Endothelial cell (in vitro differentiated cells): ENCODE measurements at places on chromosomes 3 and 15.
A peak's percentile ranks its signal among the peaks of the same experiment; 100 is the strongest.

- DNase-seq = peak; percentile 49
Measured at GRCh38 chr3:72665701-72666446, 182.4 kb downstream of the SHQ1 start.

DNA sequence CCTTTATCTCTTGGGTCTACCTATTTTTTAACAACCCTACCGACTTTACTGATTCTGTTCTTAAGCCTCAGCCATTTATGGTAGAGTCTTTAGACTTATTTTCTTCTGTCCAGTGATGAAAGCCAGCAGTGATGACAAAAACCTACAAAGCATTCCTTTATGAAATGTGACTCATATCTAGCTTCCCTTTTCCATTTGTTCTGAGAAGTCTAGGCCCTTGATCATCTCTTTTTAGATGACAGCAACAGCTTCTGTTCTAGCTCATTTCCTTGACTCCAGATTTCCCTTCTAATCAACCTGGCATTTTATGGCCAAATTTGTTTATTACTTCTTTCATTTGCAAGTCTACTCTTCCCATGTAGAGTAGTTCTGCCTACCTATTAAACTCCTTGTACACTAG is 36.1 kb downstream of the CFAP44 start:
- DNase-seq = no peak

- DNase-seq = no peak
Measured at GRCh38 chr3:191131305-191131704, 67.7 kb upstream of the OSTN start.

DNA sequence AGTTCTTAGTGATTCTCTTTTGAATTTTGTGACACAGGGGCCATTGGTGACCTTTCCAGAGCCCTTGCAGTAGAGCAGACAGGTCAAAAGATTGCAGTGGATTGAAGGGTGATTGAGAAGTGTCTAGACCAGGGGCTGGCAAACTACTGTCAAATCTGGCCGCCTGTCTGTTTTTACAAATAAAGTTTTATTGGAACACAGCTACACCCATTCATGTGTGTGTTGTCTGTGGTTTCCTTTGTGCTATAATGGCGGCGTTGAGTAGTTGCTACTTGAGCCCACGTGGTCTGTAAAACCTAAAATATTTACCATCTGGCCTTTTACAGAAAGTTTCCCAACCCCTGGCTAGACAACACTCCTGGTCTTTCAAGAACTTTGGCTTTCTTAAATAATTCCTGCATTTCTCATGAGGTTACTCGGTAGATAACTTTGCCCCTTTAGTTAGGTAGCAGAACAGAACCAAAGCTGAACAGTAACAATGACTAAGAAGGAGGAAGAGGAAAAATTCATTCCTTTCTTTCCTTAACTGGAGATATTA is 265.1 kb upstream of the NR2E3 start:
- no peak for DNase-seq

DNA sequence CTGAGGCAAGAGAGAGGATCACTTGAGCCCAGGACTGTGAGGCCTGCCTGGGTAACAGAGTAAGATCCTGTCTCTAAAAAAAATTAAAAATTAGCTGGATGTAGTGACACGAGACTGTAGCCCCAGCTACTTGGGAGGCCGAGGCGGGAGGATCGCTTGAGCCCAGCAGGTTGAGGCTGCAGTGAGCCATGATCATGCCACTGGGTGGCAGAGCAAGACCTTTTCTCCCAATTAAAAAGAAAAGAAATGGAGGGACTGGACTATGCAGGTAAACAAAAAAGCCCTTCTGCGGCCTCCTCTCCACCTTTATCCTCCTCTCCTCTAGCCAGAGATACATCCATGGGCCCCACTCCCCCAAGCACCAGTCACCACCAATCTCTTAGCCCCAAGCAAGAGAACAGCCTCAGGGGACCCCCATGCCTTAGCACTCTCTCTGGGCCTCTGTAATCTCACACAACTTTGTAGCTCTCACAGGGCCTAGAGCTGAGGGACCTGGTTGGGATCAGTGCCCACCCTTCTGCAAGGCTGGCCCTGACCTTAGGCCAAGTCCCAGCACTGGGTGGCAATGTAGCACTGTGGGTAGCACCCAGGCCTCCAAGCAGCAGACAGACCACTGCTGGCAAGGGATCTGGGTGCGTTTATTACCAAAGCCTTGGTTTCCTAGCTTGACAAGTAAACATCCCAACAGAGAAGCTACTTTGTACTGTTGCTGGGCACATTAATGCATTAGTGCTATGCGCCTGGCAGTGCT is 43.4 kb downstream of the FAM174B start:
- DNase-seq = no peak

- no peak for DNase-seq
Measured at GRCh38 chr15:60899322-60899966, 329.7 kb downstream of the RORA start.

DNA sequence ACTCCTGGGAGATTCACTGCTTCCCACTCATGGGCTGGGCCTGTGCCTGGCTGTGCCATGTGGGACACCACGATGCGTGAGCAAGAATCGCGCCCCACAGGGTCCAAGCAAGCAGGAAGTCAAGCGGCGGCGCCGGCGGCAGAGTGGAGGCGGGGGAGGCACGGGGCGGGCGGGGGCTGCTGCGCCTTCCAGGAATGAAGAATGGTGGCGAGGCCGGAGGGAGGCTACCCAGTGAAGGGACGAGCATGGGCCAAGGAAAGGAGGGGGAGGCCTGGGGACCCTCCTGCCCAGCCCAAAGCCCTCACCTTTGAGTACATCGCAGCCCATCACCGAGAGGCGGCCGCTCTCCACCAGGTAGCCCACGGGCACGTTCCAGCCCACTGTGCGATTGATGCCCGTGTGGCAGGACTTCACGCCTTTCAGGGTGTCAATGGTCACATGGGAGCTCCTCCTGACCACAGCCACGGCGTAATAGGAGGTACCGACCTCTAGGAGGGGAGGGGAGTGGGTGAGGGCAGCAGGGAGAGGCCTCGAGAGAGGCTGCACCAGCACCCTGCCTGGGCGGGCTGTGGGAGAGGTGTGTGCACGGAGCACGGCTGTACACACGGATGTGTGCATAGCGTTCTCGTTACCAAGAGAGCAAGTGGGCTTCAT is 5.5 kb downstream of the MELTF start:
- DNase-seq = no peak

DNA sequence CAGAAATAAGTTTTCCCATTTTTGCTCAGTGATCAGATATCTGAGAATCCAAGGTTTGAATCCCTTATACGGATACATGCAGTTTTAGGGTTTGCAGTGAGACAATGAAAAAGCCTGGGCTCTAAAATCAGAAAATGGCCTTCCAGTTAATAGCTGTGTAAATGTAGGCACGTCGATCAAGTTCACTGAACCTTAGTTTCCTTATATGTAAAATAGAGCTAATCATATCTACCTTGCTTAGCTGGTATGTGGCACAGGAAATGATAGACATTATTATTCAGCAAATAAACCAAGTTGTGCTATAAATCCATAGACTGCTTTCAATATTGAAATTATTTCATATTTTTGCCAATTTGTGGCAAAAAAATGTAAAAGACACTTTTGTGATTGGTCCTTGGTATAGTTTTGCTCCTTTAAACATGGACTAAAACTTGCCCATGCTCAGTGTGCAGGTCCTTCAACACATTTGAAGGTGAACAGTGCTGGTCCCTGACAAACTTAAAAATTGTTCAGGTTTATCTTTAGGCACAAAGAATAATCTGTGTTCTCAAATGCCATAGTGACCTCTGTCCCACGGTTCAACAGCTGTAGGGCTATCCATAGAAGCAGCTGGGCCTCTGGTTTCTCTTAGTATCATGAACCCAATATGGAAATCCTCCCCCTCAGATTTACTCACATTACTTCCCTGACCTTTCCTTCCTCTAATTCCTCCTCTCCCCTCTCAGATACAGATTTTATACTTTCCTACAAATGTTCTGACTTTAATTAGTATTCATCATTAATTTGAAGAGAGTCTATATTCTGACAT is 51.0 kb downstream of the CCDC54 start:
- no peak for DNase-seq

DNA sequence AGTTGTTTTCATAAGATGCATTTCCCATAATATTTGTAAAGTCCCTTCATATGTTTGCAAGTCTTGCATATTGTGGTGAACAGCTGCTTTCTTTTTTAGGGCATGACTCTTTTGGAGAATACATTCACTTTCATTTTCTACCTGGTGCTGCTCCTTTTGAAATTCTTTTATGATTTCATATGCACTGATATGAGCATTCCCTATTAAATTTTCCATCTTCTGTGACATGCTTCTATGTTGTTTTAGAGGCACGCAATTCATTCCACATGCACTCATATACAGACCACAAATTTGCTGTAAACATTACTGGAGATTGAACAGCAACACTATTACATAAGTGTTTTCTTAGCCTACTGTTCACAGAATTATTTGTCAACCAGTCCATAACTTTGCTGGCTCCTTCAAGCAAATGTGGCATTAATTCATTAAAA is 92.8 kb upstream of the TNFSF10 start:
- DNase-seq = no peak

GRCh38 chr3:155554777-155555451 is 190.0 kb downstream of the PLCH1 start:
- peak; percentile 52 for DNase-seq
